ENCODE measurements at places on chromosomes 11 and 22.

DNA sequence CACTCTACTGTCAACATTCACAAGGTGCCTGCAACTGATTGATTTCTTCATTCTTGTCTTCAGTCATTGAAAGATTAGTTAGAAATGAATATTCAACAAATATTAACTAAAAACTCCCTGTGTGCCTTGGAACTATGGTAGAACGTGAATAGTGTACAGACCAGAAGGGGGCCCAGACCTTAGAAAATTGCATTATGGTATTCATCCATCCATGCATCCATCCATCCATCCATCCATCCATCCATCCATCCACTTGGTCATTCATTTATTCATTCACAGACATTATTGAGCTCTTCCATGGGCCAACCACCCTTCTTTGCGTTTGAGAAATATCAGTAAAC lies 10.2 kb upstream of the ACCSL start:
- no peak for DNase-seq

DNA sequence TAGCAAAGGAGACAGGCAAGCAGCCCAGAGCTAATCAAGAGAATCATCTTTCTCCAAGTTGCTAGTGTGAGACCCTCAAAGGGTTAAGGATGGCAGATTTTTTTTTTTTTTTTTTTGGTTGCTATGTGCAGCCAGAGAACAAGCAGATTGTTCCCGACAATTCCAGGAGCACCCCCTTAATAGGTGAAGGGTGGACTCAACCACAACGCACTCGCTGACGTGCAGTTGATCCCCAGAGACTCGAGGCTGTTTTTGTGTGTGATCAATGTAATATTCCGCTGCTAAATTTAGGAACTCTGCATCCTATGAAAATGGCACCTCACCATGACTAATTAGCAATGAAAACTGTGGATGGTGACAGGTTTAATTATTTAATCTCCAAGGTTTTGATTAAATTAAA lies 789.0 kb downstream of the KCNA4 start:
- no peak for DNase-seq

DNA sequence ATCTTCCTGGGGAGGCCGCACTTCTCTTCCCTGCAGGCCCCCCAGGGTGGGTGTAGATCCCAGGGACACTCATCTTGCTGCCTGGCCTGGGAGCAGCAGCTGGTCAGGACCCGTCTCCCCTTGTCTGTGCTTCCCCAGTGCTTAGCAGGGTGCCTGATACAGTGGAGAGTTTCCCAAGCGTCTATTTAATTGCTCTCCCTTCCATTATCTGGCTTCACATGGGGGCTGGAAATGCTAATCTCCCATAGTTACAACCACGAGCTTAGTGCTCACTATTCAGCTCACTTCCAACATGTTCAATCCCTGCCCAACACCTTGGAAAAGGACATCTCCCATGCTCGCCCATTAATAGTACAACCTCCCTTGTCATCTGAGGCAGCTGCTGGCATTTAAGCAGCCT lies 100.5 kb downstream of the DSCAML1 start:
- peak; percentile 52 for DNase-seq

DNA sequence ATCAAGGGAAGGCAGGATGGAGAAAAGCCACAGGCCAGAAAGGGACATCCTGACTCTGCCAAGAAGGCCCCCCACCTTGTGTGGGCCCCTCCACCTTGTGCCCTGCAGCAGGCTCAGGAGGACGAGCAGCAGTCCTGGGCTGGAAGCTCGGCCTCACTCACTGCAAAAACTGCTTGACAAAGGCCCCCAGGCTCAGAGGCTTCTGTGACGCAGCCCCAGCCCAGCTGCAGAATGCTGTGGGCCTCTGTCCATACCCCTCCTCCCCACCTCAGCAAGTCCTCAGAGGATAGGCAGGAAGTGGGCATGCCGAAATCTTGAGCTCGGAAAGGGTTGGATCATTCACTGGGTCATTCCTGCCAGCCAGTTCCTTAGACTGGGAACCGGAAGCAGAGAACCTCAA lies 61.9 kb downstream of the NRXN2 start:
- no peak for DNase-seq

DNA sequence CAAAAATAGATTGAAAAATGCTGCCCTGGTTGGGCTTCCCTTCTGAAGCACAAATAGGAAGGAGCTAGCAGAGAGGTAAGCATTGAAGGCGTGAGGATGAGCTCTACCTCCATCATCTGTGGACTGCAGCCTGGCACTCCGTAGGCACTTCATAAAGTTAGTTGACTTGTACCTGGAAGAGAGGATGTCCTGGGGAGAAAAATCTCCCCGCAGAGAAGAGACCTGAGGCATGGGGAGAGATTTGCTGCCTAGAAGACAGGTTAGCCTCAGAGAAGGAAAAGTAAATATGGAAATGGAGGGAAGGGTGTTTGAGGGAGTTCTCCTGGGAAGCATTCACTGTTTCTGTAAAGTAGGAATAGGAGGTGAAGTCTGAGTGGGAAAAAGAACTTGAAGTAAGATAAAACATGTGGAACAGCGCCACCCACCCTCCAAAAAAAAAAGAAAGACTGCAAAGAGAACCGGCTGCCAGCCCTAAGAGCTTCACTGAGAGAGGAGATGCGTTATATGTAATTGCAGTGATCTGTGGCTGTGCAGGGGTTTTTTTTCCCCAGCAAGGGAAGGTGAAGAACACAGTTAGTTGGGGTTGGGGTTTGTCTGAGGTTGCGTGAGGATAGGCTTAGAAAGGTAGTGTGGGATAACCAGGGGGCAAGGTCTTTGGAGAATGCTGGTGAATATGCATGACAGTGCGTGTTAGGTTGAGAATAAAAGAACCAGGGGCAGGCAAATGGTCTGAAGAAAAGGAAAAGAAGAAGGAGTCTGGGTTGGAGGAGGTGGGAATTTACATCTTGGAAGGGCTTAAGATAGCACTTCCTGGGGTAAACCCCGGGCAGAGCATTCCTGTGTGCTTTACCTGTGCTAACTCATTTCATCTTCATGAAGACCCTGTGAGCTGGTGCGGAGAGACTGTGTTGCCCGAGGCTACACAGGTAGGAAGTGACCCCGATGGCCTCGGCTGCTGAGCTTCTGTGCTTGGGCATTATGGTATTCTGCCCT lies 16.0 kb downstream of the TNRC6B start:
- DNase-seq: no peak

Data from NCI-H2081 treated with DMSO at 0.1 percent for 48 hours (cell line).